ENCODE measurements at places on chromosomes 2 and 18. TPM values are rescaled to one million over a fixed set of nuclear protein-coding genes. Genes with fewer than 3 reads are reported as not detected.

LINC00305 gene
- 0.09 TPM for polyA plus RNA-seq

- no peak for DNase-seq
Observed at GRCh38 chr2:233075966-233076339, 15.8 kb downstream of the INPP5D start.

DNA sequence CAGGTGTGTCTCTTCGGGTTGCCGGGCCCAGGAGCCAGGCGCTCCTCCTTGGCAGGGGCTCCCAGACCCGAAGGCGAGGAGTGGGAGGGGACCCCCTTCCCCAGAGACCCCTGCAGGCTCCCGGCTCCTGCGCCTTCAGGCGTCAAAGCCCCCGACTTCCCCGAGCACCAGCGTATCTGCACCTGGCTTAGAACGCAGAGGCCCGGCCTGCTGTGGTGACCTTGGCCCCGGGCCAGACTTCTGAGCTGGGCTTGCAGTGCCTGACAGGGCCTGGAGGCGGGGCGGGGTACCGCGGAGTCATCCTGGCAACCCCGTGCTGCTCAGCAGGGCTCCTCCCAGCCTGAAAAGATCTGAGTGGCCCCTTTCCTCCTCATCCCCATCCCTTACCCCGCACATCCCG is 27.0 kb downstream of the SKA1 start:
- DNase-seq: peak; percentile 98

DNA sequence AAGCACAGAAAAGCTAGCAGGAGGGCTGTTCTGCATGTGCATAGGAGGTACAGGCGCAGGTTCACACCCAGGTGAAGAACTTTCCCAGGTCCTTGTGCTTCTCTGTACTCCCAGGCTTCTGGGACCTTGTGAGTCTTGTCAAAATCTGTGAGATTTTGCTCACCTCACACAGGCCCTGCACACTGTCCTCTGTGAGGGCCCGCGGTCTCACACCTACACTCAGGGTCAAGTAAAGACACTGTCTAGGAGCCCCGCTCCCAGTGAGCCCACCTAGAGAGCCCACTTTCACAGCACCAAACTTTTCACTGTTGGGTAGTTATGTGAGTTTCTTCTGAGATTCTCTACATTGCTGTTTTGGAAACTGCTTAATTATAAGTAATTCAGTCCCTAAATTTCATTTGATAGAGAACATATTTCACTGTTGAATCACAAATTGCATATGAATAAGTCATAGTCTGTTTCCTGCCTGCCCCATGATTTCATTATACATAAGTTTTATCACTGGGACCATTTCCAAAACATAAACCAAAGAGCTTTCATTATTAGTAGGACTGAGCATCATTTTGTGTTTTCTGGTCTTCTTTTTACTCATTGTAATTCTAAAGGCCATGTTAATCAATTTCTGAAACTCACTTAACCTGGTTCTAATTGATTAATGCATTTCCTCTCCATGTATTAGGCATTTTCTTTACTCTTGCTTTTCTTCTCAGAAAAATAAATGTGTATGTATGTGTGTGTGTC is 234.2 kb upstream of the SPOPL start:
- no peak for DNase-seq

DNA sequence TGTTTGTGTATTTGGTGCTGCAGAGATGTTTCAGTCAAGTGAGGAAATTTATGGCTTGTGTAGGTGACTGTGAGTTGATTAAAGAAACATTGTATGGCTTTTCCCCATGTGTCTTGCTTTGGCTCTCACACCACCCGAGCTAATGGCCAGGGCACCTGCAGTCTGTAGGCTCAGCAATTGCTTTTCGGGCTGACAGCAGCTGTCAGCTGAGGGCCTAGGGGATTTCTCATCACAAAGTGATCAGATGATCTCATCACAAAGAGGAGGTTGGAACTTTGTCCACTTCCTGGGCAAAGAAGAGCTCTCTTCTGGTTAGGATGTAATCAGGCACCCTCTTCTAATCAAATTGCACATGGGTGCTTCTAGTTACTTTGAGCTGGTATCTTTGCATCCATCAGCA is 632.2 kb downstream of the SLC4A3 start:
- no peak for DNase-seq

RAD51AP2 gene
- 0.23 TPM for polyA plus RNA-seq

DNA sequence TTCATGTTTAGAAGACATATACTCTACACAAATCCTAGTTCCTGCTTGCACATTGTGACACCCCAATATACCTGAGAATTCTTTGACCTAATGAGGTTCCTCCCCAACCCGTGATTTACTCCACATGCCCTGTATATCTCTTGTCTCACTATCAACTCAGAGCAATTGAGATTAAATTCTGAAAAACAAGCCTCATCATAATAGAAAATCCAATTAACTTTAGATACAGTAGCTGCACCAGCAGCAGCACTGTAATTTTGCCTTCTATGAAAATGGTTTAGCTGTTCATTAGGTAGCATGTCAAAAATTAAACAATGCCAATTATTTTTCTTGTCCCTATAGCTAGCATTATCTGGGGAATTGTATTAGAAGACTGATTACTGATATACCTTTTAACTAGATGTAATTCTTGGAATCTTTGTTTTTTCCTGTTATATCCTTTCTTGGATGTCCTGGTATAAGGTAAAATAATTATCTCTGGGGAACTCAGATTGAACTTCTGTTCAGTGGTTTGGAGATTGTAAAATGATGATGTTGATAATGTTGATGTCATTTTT is 218.9 kb upstream of the TANK start:
- DNase-seq: no peak

GRCh38 chr18:45548614-45549013 is 66.7 kb upstream of the SLC14A2 start:
- DNase-seq: no peak

GRCh38 chr18:76941284-76941683 is 118.9 kb downstream of the ZNF236 start:
- DNase-seq: no peak

DNA sequence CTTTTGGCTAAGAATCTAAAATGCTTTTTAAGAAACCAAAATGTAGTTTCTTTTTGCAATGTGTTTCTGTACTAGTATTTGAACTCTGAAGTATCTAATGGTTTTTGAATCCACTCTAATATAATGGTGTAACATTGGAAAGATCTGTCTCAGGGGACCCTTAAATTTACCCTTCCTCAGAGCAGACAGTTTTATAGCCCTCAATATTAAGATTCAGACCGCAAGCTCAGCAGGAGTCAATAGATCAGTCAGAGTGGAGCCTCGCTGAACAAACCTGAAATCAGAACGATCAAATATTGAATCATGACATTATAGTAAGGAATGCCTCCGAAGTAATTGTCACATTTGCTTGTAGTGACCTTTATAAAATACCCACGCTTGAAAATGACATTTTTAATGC is 18.3 kb downstream of the SGPP2 start:
- no peak for DNase-seq

- DNase-seq: no peak
Observed at GRCh38 chr2:32423536-32423935, 66.7 kb downstream of the BIRC6 start.

GRCh38 chr18:53417003-53417402 is 807.5 kb downstream of the MBD2 start:
- no peak for DNase-seq

KHK gene
- 16.2 TPM for polyA plus RNA-seq

IL1A gene
- polyA plus RNA-seq: 0.05 TPM

- no peak for DNase-seq
Observed at GRCh38 chr2:173077506-173078177, 2.0 kb downstream of the MAP3K20 start.

DNA sequence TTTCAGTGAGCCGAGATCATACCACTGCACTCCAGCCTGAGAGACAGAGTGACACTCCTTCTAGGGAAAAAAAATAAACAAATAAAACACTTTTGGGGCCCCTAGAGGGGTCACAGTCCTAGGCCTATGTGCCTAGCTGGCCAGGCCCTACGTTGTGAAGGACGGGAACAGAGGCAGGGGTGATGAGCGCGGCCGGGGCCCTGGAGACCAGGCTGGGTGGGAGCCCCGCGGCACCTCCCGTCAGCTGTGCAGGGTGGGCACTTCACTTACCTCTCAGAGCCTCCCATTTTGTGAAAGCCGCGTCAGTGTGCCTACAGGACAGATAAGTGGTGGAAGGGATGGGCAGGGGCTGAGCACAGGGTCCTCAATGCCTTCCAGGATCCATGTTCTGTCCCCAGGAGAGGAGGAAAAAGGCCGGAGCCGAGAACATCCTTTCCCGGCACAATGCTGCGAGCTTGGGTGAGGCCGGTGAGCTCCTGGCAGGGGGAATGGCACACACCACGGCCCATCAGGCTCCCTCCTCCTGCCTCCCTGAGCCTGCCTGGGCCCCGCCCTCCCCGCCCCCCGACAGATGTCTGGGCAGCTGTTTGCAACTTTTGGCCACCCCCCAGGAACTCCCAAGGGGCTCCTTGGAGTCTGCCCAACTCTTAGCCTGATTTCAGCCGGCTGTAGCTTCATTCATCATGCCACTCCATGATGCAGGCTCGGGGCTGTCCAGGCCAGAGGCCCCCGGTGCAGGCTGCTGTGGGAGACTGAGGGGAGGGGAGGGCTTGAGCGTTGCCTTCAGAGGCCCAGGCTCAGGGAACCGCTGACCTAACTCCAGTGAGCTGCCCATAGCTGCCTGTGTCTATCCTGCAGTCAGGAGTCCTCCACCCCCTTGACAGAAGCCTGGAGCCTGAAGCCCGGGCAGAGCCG is 196.5 kb downstream of the TFCP2L1 start:
- DNase-seq: no peak

DNA sequence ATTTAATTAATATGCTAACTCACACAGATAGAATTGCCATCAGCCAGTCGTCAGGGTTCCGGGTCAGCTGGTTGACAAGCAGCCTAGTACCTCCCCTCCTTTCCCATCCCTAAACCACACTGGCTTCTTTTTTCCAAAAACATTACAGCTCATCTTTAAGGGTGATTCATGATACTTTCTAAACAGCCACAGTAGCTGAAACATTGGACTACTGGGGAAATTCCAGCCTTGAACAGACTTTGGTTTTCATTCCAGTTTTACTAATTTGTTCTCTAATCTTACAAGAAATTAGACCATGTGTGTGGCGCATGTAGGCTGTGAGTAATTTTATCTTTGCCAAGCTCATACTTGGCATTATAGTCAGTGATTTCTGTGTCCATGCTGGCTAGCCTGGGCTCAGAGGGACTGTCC is 110.8 kb downstream of the FMNL2 start:
- DNase-seq: no peak

TRABD2A gene
- 0.27 TPM for polyA plus RNA-seq

DNA sequence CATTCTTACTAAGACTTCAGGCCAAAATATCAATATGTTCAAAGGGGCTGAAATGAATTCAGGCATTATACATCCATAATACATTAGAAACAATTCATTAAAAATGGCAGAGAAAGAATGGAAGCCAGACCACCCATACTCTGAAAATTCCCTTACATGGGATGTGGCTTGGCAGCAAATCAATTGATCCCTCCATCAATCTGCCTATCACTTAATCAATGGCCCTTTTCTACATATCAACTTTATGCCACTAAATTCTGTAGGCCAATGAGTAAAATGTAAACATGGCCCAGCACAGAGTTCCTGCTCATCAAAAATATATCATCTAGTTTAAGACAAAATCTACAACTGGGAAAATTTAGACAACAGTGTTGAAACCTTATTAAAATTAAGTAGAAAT is 41.8 kb upstream of the SLC14A2 start:
- no peak for DNase-seq

GRCh38 chr2:153519257-153519875 is 40.8 kb upstream of the RPRM start:
- DNase-seq: peak; percentile 48

- DNase-seq: no peak
Observed at GRCh38 chr2:16187482-16187817, 247.1 kb downstream of the MYCN start.

GRCh38 chr2:109721626-109722025 is 72.5 kb upstream of the RGPD5 start:
- no peak for DNase-seq

SERPINB3 gene
- polyA plus RNA-seq: 0.07 TPM

LYG2 gene
- 0.16 TPM for polyA plus RNA-seq

IGFBP5 gene
- polyA plus RNA-seq: 18.4 TPM

FAP gene
- polyA plus RNA-seq: 11.9 TPM

PDE1A gene
- polyA plus RNA-seq: 1.6 TPM

- DNase-seq: no peak
Observed at GRCh38 chr2:195408811-195409210, 248.2 kb upstream of the SLC39A10 start.

MREG gene
- 2.4 TPM for polyA plus RNA-seq

DNA sequence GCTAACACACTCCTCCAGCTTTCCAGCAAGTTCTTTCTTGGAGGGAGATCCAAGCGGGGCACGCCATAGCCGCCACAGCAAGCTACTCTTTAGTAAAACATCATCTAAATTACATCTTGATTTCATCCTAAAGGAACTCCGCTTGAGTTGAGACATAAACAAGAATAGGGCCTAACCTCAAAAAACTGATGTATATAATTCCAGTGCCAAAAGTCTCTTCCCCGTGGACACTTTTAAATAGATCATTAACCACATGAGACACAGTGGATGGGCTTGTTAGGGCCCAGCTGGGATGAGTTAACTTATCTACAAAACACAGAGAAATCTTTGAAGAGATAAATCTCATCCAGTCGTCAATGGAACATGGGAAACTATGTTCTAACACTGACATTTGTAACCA is 20.8 kb upstream of the MLPH start:
- DNase-seq: no peak

GRCh38 chr2:36753706-36754221 is 57.3 kb downstream of the VIT start:
- DNase-seq: no peak

NXPH2 gene
- polyA plus RNA-seq: not detected

POU3F3 gene
- not detected for polyA plus RNA-seq

- no peak for DNase-seq
Observed at GRCh38 chr18:37055137-37055802, 226.3 kb downstream of the KIAA1328 start.

DNA sequence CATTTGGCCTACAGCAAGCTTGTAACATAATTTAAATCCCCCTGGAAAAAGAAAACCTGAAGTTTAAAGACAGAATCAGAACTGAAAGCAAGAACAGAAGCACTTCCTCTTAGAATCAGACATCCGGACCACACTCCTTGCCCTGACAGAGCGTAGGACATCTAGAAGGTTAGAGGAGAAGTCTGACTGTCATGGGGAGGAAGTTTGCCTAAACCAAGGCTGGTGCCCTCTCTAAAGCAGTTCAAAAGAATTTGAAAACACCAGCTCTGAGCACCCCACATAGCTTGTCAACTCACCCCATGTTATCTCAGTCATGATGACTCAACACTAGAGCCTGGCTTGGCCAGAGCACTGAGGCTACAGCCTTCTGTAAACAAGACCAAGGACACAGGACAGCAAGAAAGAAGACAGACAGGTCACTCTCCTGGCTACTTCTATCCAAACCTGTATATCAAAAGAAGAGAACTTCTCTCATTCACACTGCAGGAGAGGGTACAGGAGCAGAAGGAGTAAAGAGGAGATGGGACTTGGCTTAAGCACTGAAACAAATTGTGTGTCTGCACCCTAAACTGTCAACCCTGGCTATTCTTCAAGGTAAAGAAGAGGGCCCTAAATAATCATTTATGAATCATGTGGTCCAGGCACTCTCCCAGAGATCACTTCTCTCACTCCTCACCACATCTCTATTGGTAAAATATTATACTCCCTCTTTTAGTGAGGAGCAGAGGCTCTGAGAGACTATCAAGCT is 198.6 kb downstream of the MEMO1 start:
- no peak for DNase-seq

Data from pancreas (tissue), 10 donors.